ENCODE measurements at places on chromosomes 2 and 18. TPM values are rescaled to one million over a fixed set of nuclear protein-coding genes. Genes with fewer than 3 reads are reported as not detected.
A peak's percentile ranks its signal among the peaks of the same experiment; 100 is the strongest.

The PID1 gene
- 38.2 TPM for total RNA-seq

The GPR155 gene
- 14.2 TPM for total RNA-seq

GRCh38 chr2:191715471-191715870 is 37.5 kb downstream of the NABP1 start:
- no peak overlapping the region for H3K27ac ChIP-seq
- DNase-seq, result no peak
- no peaks in the 10 kb centered on the region for H3K27me3 ChIP-seq
- no peaks in the 10 kb centered on the region for H3K4me1 ChIP-seq
- H3K4me3 ChIP-seq, result no peak overlapping the region

GRCh38 chr18:21300908-21301200 is 58.8 kb downstream of the GREB1L start:
- no peaks in the 10 kb centered on the region for H3K36me3 ChIP-seq
- no peak overlapping the region for H3K4me3 ChIP-seq
- no peaks in the 10 kb centered on the region for H3K4me1 ChIP-seq

GRCh38 chr2:18474700-18475099 is 85.8 kb downstream of the RDH14 start:
- H3K4me1 ChIP-seq, result peaks cover 27% of the 10 kb centered on the region
- no peak for DNase-seq
- no peak overlapping the region for H3K27ac ChIP-seq

DNA sequence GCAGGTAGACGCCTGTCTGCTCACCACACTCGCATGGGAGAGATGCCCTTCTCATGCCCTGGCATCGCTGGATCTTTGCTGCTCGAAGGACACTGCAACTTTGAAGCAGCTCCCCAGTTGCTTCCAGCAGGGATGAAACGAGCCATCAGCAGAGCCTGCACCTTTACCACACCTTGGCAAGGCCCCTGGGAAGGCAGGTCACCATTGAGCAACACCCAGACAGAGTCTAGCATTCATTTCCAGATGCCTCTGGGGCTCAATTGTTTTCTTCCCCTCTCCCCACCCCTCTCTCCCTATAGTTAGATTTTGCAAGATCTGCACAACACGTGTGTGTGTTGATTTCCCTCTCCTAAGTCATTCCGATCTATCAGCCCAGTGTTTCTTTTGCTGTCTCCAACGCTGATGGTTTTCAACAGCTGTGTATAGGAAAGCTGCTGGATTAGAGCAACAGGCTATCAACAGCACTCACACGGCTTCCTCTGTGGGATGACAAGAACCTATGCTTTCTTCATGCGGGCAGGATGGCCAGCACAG is 25.6 kb upstream of the INHBB start:
- no peak overlapping the region for H3K4me3 ChIP-seq
- no peaks in the 10 kb centered on the region for H3K4me1 ChIP-seq
- H3K27me3 ChIP-seq, result no peaks in the 10 kb centered on the region
- no peaks in the 10 kb centered on the region for H3K36me3 ChIP-seq
- no peak for DNase-seq

The SPDYA gene
- total RNA-seq, result 4.4 TPM

GRCh38 chr2:184685999-184686841 is 87.9 kb downstream of the ZNF804A start:
- no peaks in the 10 kb centered on the region for H3K36me3 ChIP-seq
- H3K4me3 ChIP-seq, result no peak overlapping the region
- DNase-seq, result no peak
- no peaks in the 10 kb centered on the region for H3K27me3 ChIP-seq

DNA sequence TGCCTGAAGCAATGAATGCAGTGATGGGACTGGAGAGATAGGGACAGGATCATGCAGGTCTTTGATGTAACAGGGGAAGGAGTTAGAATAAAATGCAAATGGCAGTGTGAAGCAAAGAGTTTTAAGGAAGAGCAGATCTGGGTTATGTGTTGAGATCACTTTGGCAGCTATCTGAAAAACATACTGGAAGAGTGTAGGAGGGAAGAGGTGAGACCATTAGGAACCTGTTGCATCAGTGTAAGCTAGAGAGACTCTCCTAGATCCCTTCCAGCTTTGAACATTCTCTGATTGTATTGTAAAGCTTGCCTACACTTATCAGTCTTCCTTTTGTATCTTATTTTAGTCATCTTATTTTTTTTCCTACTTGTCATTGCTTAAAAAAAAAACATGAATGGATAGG is 10.5 kb downstream of the ACVR2A start:
- no peaks in the 10 kb centered on the region for H3K4me1 ChIP-seq
- H3K36me3 ChIP-seq, result no peaks in the 10 kb centered on the region
- H3K27ac ChIP-seq, result no peak overlapping the region
- no peak for DNase-seq
- no peaks in the 10 kb centered on the region for H3K27me3 ChIP-seq

The RAPGEF4 gene
- total RNA-seq, result 12.0 TPM

DNA sequence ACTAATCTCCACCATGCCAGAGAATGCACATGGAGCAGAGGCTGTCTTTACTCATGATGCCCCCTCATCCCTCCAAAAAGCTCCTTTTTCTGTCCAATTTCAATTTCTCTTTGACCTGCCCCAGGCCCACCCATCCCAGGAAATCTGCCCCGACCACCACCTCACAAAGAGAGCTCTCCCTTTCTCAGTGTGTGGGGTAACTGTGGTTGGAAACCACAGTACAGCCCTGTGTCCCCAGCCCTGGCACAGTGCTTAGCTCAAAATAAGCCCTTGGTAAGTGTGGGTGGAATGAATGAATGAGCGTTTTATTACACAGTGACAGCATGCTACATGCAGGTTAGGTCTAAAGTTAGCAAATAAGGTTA is 43.7 kb upstream of the CAB39 start:
- no peak for DNase-seq
- no peaks in the 10 kb centered on the region for H3K27me3 ChIP-seq
- H3K27ac ChIP-seq, result peak overlapping the region; percentile 46

DNA sequence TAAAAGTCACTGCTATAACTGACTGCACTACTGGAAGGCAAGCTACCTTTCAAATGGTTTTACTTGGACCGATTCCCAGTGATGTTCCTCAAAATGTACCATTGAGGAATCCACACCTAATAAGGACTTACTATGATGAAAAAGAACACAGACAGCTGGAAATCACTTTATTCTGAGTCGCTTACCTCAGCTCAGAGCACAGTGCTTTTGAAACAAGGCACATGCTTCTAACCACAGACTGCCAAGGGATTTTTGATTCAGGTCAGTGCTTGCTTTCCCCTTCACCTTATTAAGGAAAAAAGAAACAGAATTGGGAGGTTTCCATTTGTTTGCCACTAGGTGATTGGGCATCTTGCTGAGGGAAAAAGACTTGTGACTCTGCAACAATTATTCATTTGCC is 707.5 kb upstream of the FSHR start:
- DNase-seq, result no peak
- H3K4me1 ChIP-seq, result no peaks in the 10 kb centered on the region
- H3K27ac ChIP-seq, result no peak overlapping the region
- no peak overlapping the region for H3K4me3 ChIP-seq
- H3K27me3 ChIP-seq, result no peaks in the 10 kb centered on the region

The IHH gene
- not detected for total RNA-seq

GRCh38 chr2:207901401-207901800 is 123.9 kb downstream of the PLEKHM3 start:
- H3K36me3 ChIP-seq, result no peaks in the 10 kb centered on the region
- H3K4me3 ChIP-seq, result no peak overlapping the region
- peaks cover 11% of the 10 kb centered on the region for H3K4me1 ChIP-seq
- no peak overlapping the region for H3K27ac ChIP-seq
- H3K27me3 ChIP-seq, result no peaks in the 10 kb centered on the region

The AQP12A gene
- total RNA-seq, result not detected

DNA sequence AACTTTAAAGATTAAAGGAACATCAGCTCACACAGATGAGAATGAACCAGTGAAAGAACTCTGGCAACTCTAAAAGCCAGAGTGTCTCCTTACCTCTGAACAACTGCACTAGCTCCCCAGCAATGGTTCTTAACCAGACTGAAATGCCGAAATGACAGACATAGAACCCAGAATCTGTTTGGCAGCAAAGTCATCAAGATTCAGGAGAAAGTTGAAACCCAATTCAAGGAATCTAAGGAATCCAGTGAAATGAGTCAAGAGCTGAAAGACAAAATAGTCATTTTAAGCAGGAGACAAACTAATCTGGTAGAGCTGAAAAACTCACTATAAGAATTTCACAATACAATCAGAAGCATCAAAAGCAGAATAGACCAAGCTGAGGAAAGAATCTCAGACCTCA is 72.0 kb downstream of the STRADB start:
- no peaks in the 10 kb centered on the region for H3K27me3 ChIP-seq
- no peak overlapping the region for H3K27ac ChIP-seq
- H3K4me3 ChIP-seq, result no peak overlapping the region
- peaks cover 12% of the 10 kb centered on the region for H3K36me3 ChIP-seq
- no peaks in the 10 kb centered on the region for H3K4me1 ChIP-seq

DNA sequence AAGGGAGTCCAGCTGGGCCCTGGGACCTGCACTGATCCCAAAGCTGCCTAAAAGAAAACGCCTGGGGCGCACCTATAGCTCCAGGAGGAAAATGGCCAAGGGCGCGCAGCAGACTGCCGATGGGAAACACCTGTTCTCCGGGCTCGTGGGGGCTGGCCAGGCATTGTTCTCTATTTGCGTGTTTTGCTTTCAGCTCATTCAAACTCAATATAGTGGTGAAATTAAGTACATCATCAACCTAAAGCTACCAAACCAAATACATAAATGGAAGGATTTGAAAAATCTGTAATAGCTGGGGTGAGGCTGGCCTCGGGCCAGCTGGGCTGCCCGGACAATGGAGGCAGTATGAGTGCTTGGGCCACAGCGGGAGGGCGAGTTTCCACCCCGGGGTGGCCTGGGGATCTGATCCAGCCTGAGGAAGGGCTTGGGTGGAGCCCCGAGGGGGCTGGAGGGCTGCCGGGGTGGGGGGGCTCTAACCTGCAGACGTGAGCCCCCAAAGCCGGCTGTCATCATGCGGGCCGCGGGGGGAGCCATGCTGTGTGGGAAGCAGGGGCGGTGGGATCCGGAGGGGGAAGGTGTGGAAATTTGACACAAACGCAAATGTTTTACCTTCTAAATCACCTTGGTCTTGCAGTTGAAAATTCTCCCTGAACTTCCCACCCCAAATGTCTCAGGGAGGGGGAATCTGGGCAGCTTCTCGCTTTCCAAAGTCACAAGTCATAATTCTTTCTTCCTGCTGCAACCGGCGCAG is 77.6 kb downstream of the ASB1 start:
- no peak overlapping the region for H3K4me3 ChIP-seq
- H3K36me3 ChIP-seq, result no peaks in the 10 kb centered on the region
- H3K4me1 ChIP-seq, result no peaks in the 10 kb centered on the region
- H3K27ac ChIP-seq, result no peak overlapping the region

DNA sequence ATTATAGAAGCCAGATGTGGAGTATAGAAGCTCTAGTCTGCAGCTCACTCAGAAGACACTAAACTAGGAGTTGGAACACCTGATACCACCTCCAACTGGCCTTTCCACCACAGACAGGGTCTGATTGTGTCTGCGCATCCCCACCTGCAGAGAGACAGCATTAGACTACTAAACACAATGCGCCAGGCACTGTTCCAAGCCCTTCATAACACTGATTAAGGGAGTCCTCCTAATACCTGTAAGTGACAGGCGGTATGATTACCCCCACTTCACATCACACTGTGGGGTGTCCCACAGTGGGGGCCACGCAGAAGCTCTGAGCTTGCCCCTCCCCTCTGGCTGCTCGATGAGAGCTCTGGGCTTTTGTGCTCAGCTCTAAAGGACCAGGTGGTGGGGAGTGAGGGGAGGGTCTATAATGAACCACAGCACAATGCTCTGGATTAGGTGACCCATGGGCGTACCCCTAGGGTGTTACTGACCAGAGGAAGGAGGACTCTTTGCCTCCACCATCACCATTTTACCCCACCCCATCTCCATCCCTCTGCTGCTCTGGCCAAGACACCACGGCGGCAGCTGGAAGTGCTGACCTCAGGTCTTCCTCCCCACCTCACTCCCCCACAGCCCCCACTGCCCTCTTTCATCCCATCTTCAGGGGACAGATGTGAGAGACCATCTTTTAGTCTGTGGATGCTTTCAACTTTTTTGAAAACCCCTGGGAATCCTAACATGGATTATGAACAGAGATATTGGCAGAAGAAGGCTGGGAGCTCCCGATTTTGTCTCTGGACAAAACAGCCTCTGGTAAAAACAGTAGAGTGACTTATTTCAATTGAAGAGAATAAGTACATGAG is 145.1 kb downstream of the GFPT1 start:
- no peaks in the 10 kb centered on the region for H3K36me3 ChIP-seq
- H3K4me1 ChIP-seq, result no peaks in the 10 kb centered on the region
- no peak overlapping the region for H3K4me3 ChIP-seq
- no peaks in the 10 kb centered on the region for H3K27me3 ChIP-seq
- H3K27ac ChIP-seq, result no peak overlapping the region
- DNase-seq, result no peak

All from tibial nerve (tissue), 4 donors.